ENCODE measurements at places on chromosomes 6 and 20.

GRCh38 chr20:39897058-39897457 lies 792.0 kb downstream of the MAFB start:
- peak; percentile 94 for DNase-seq

GRCh38 chr6:101011186-101011585 lies 130.1 kb upstream of the ASCC3 start:
- DNase-seq = no peak

- DNase-seq = no peak
Measured at GRCh38 chr20:2417213-2417541, 36.5 kb downstream of the TGM6 start.

- no peak for DNase-seq
Measured at GRCh38 chr20:62646851-62647520, 4.7 kb downstream of the SLCO4A1 start.

- no peak for DNase-seq
Measured at GRCh38 chr20:38798266-38798665, 7.2 kb upstream of the PPP1R16B start.

- DNase-seq = peak; percentile 26
Measured at GRCh38 chr20:52748990-52749389, 223.2 kb upstream of the TSHZ2 start.

DNA sequence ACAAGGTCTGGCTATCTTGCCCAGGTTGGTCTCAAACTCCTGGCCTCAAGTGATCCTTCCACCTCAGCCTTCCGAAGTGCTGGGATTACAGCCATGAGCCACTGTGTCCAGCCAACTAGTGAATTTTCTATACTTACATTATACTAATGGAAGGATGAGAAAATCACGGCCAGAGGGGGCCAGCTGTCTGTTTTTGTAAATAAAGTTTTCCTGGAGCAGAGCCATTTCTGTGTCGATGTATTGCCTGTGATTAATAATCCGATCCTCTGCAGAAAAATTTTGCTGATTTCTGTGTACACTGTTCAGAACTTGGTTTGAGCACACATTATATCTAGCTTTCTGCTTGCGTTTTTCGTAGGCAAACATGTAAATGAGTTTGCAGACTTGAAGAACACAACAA lies 28.8 kb downstream of the PTPRT start:
- DNase-seq = no peak

GRCh38 chr6:105493736-105494135 lies 90.9 kb upstream of the PREP start:
- DNase-seq = no peak

DNA sequence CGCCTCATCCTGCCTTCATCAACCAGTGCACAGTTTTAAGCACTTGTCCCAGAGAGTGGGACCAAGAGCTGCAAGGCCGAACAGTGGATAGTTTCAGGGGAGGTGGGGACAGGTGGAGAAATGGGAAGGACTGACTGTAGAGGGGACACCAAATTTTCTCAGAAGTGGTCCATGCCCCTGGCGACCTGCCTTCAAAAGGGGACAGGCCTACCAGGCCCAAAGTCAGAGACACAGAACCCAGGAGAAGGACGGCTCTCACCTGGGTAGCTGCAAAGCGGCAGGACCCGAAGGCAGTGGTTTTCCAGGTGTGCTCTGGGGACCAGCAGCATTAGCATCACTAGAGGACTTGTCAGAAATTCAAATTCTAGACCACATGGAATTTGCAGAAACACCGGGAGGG lies 5.8 kb downstream of the TFEB start:
- no peak for DNase-seq

DNA sequence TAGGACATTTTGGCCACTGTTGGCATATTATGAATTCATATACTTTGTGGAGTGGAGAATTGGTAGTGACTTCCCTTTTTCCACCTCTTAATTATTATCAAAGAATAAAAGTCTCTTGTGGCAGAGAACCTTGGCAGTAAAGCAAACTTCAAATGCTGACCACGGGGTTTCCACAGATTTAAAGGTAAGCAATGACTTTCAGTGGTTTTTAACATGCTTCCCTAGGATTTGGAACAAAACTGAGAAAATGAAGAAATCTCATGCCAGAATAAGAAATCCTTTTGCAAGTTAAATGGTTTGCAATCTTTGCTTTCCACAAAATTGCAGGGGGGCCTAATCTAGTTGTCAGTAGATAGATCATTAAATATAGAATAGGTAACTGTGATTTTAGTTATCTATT lies 2.0 kb upstream of the SDC4 start:
- DNase-seq = peak; percentile 58

DNA sequence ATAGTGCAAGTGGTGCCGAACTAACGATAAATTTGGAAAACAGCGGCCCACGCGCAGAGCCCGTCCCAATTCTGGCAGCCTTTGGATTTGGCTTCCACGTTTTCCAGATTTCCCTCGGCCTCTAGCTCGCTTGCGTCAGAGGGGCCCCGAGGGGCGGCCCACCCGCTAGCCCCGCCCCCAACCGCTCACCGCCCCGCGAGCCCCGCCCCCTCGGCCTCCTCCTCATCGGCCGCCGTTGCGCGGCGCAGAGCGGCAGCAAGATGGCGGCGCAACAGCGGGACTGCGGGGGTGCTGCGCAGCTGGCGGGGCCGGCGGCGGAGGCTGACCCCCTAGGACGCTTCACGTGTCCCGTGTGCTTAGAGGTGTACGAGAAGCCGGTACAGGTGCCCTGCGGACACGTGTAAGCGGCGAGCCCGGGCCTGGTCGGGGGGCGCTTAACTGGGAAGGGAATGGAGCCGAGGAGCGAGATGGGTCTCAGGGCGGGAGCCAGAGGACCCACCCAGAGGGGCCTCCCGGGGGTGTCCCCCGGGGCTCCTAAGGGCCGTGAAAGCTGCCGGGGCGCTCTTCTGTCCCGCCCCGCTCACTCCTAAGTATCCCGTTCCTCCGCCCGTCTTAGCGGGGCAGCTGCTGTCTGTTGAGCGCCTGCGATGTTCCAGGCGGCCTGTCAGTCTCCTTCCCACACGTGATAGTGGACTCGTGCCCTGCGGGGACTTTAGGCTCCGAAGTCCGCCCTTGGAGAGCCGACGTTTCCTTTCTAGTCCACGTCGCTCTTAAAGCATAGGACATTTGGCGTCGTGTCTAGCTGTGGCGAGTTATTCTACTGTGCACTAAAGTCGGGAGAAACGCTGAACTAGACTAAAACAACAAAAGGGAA lies at the start of gene RNF114:
TSS of gene RNF114 (plus strand) at position 245 of the 874 bp plus-strand sequence. CDS start at position 261, 16 bp downstream.
- DNase-seq = peak; percentile 85

DNA sequence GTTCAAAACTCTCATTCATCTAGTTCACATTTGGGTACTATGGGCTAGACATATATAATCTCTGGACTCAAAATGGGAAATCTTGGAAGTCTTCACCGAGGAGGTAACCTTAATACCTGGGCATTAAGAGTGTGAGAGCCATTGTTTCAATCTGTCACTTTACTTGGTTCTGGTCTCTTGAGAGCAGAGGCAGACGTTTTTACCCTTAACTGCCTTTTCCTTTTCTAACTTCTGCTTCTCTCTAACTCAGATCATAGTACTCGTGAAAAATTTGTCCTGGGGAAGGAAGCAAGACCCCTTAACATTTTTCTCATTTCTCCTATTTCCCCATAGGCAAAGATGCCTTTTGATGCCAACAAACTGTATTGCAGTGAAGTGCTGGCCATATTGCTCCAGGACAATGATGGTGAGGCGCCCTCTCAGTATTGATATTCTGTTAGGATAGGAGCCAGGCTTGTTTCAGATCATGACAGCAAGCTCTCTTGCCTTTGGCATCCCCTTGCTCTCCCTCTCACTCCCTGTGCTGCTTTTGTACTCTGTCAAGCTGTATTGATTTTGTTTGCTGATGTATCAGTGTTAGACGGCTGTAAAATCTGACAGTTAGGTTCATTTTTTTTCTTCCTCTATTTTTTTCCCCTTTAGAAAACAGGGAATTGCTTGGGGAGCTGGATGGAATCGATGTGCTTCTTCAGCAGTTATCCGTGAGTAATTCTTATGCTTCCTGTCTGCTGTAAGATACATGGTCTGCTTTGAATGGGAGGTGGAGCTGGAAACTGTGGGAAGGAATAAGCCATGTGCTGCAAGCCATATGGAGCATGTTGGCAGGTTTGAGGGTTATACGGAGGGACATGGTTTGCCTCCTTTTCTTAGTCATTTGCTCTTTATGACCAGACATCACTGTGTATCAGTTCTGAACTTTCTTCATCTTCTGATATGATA lies 83.5 kb downstream of the CTNNBL1 start:
- peak; percentile 7 for DNase-seq

GRCh38 chr6:88661136-88661535 lies 302.3 kb downstream of the RNGTT start:
- no peak for DNase-seq

GRCh38 chr6:89239338-89239737 lies 22.2 kb upstream of the GABRR1 start:
- no peak for DNase-seq

GRCh38 chr6:75090576-75090975 lies 115.3 kb downstream of the COL12A1 start:
- no peak for DNase-seq
